ENCODE measurements at places on chromosomes 4 and X.

DNA sequence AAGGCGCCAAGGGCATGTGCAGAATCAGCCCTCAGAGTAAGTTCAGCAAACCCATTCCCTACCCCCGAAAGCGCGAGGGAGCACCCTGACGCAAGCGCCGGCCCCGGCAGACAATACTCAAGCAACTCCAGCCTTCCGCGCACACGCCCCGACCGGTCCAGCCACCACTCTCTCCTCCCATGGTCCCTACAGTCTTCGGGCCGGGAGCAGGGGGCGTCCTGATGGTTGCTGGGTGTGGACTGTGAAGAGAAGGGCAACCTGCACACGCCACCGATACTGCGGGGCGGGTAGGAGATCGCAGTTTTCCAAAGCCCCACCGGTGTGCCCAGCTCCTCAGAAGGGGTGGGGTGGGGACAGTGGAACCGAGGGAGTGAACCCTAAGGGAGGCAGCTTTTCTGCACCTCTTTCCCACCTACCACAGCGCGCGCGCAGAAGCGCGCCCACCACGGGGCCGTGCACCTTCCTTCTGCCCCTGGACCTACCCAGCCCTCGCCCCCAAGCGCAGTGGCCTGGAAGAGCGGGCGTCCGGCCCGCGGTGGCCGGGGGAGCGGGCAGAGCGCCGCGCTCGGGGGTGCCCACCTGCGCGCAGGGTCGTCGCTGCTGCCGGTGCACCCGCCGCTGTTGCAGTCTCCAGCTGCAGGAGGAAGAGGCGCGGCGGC is 650.2 kb upstream of the DIPK2B start:
- peak; percentile 5 for DNase-seq

- DNase-seq: no peak
These were observed 66.6 kb downstream of the EDNRA start for GRCh38 chr4:147547314-147548056.

GRCh38 chrX:118571836-118572235 is 76.2 kb downstream of the DOCK11 start:
- DNase-seq: no peak

DNA sequence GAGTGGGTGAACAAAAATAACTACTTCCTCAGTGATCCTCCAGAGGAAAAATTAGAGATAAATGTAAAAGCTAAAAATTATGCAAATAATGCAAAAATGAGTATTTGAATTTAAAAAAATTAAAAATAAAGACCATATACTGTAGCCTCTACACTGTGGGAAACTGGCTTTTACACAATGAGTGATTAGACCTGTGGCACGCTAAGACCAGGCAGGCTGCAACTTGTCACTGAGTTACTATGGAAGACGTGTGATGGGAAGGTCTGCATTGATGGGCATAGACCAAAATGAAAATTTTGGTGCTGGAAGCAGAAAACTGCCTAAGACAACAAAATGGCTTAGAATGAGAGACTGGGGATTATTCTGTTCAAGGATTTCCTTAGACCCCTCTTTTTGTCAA is 30.2 kb downstream of the BTC start:
- DNase-seq: no peak

GRCh38 chr4:82561786-82562563 is at the start of gene TMEM150C:
Gene TMEM150C, minus strand, starts transcription at chr4:82561988. Its CDS starts 57,331 bp downstream, at chr4:82504657.
- no peak for DNase-seq

- DNase-seq: no peak
These were observed 69.7 kb downstream of the ZFYVE28 start for GRCh38 chr4:2348786-2349185.

DNA sequence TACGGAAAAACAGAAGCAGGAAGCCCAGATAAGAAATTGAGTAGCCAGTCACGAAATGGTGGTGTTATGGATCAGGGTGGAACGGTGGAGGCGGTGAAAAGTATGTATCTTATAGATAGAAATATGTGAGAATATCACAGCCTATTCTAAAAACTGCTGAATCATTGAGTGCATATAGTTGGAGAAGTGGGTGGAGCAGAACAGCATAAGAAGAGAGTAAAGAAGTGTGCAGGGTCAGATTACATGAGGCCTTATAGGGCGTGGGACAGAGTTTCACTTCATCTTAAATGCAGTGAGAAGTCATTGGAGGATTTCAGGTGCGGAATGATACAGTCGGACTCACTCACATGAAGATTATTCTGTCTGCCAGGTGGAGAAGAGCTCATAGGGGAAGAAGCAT is 293.1 kb downstream of the TRIML1 start:
- DNase-seq: no peak

- no peak for DNase-seq
These were observed 95.7 kb downstream of the NLGN4X start for GRCh38 chrX:6132970-6133369.

- no peak for DNase-seq
These were observed 60.7 kb downstream of the ZFX start for GRCh38 chrX:24210190-24210589.

- DNase-seq: no peak
These were observed 49.3 kb upstream of the RPL34 start for GRCh38 chr4:108570993-108571569.

DNA sequence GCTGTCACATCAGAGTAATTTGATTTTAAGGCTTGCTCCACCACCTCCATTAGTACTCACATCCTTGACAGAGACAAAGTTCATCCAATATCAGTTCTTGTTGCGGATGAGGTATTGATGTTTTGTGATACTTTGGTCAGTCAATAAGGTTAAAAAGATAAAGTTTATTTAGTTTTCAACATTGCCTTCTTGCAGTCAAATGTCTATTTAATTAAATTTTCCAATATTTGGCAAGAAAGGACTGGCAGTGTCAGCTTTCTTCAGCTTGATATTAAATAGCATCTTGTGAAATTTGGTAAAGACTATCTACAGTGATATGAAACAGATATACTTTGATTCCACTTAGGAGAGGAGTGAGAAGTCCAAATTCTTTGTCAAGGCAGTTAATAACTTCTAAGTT is 493.4 kb downstream of the ADGRL3 start:
- DNase-seq: no peak

DNA sequence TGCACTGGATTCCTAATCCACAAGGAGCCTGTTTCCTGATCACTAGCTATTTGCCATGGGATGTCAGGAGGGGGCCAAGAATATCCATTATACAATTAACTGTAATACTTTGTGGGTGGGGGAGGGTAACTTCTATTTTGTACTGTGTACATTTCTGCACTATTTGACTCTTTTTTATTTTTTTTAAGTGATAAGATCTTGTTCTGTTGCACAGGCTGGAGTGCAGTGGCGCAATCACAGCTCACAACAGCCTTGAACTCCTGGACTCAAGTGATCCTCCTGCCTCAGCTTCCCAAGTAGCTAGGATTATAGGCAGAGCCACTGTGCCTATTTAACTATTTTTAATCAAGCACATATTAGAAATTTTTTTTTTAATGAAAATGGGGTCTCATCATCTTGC is 134.1 kb downstream of the ELOVL6 start:
- DNase-seq: no peak

GRCh38 chr4:99379571-99379970 is 27.0 kb upstream of the ADH1C start:
- no peak for DNase-seq

GRCh38 chr4:1695913-1696312 is 11.8 kb upstream of the FAM53A start:
- DNase-seq: no peak

- DNase-seq: no peak
These were observed 106.2 kb downstream of the SMIM20 start for GRCh38 chr4:26020083-26020668.

DNA sequence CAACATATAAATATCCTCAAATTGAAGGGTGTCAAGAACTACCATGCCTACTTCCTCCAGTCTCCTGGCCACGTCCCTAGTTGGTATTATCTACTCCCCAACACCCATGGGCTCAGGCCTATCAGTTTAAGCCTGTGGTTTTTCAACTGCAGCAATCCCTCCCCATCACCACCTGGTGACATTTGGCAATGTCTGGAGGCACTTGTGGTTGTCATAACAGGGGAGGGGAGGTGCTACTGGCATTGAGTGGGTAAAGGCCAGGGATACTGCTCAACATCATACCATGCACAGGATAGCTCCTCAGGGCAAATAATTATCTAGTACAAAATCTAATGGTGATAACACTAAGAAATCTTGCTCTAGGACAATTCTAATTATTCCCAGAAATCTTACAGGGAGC is 95.3 kb downstream of the COMMD8 start:
- no peak for DNase-seq

GRCh38 chr4:52877036-52877435 is 14.9 kb downstream of the RASL11B start:
- DNase-seq: no peak

DNA sequence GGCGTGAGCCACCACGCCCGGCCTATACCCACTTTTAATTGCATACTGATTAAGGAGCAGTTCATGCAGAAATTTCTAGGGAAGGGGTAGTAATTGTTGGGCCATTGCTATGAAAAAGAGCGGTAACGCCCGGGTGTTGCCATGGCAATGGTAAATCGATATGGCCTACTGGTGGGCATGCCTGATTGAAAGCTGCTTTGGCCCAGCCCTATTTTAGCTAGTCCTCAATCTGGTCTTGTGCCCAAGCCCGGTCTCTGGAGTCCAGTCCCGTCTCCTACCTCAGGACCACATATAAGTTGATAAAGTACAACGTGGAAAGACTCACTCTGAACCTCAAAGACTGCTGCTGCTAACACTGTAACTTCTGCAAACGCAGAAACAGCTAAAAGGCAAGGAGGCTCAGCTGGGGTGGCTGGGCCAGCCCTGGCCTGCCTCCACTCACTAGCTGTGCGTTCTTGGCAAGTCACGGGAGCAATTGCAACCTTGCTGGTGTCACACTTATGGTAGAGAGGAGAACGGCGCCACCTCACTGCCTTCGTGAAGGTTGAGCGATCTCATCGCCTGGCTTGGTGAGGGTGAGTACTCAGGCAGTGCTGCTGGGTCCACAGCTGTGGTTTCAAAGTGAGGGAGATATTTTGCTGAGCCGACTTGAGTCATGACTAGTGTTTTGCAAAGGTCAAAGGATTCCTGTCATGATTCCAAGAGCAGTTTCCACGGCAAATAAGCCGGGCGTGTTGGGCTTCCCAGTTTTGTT is 57.0 kb upstream of the GRPEL1 start:
- no peak for DNase-seq

DNA sequence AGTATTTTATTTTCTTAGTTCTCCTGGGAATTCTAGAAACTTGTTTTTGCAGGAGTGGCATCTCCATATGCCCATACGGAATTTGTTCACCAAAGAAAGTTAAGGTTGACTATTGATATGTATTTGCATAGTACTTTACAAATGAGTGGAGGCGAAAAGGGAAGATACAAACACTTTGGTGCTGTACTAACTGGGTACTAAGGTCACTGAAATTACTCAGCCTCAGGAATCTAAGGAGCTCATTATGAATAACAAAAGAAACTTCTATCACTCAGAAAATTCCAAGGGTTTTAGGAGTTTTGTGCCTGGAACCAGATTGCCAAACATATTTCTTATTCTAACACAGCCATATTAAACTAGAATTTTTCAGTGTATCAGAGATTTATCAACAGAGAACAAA is 27.4 kb upstream of the TMPRSS11B start:
- DNase-seq: no peak

GRCh38 chrX:79408623-79409322 is 41.6 kb upstream of the ITM2A start:
- no peak for DNase-seq

DNA sequence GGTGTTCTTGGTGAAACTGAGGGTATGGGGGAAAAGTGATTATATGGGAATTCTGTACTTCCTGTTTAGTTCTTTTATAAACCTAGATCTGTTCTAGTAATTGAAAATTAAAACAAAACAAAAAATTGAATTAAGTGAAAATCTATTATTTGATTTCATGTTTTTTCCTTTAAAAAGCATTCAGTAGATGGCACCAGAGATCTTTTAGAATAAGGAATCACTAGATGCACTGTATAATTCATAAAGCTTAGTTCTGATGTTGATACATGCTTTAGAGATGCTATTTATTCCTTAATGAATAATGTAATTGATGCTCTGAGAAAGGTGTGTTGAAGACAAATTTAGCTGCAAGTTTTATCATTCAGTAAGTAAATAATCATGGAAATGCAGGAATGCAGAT is 87.3 kb downstream of the LCORL start:
- DNase-seq: no peak

- DNase-seq: no peak
These were observed 52.4 kb downstream of the AFF2 start for GRCh38 chrX:148552775-148553174.

- no peak for DNase-seq
These were observed 11.6 kb downstream of the BLTP1 start for GRCh38 chr4:122163767-122164166.

DNA sequence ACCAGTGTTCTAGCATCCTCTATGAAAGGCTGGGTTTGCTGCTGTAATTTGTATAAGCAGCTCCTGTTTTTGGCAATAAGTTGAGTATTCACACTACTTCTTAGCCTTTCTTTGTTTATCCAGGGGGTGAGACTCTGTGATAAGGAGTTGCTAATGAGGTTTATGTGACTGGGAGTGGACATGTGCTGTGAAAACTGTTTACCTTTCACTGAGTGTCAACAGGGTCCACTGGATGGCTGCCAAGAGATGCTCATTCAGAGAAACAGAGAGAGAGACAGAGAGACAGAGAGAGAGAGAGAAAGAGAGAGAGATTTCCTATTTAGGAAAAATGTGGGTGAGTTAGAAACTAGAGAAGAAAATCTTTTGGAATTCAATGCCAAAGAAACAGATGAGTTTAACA is 233.9 kb downstream of the CHIC2 start:
- no peak for DNase-seq

DNA sequence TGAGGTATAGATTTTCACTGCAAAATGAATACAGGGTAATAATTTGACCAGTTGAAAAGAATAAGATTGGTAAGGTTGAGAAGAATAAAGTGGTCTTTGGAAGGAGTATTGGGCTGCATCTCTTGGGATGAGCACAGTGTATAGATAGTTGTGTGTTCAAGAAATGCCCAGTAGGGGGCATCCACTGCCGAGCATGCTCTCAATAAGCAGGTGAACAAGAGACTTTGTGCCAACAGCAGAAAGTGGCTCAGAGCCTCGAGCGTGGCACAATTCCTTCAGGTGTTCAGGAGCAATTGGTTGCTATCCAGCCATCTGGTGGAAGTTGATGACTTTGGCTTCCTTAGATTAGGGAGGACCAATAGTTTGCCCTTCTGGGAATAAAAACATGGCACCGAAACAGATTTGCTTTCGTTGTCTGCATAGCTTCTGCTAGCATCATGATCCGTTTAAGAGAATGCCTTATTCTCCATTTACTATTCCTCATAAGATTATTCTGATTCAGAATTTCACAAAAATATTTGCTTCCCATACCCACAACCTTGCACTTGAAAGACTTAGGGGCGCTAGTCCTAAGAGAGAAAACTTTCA is 258.1 kb upstream of the NEIL3 start:
- DNase-seq: no peak
